Naive thymus-derived CD4-positive, alpha-beta T cell (primary cell): ENCODE measurements at places on chromosomes 2 and 18. TPM values are rescaled to one million over a fixed set of nuclear protein-coding genes. Genes with fewer than 3 reads are reported as not detected.

The SYT4 gene
- polyA plus RNA-seq = not detected

The FARP2 gene
- 6.2 TPM for polyA plus RNA-seq

The PCARE gene
- polyA plus RNA-seq = not detected

The GPR45 gene
- polyA plus RNA-seq = 0.26 TPM

The MOCOS gene
- polyA plus RNA-seq = not detected

The DPP4 gene
- polyA plus RNA-seq = 88.9 TPM

The NOSTRIN gene
- polyA plus RNA-seq = not detected

The CPLX4 gene
- polyA plus RNA-seq = not detected

The ALK gene
- not detected for polyA plus RNA-seq
